MCF 10A (cell line): ENCODE measurements at places on chromosomes 13 and 19. TPM values are rescaled to one million over a fixed set of nuclear protein-coding genes. Genes with fewer than 3 reads are reported as not detected.

Gene ZFR2
- not detected in 2 replicates for total RNA-seq

Gene TIMM50
- total RNA-seq: 71.2 and 94.2 TPM in 2 replicates

GRCh38 chr13:97999653-98000052, 46.2 kb downstream of the IPO5 start:
- no peak for DNase-seq
- no peaks in the 10 kb centered on the region for H3K4me1 ChIP-seq
- no peak overlapping the region for H3K4me3 ChIP-seq
- no peak overlapping the region for H3K27ac ChIP-seq
- peaks cover 95% of the 10 kb centered on the region for H3K36me3 ChIP-seq
- H3K27me3 ChIP-seq: no peaks in the 10 kb centered on the region

DNA sequence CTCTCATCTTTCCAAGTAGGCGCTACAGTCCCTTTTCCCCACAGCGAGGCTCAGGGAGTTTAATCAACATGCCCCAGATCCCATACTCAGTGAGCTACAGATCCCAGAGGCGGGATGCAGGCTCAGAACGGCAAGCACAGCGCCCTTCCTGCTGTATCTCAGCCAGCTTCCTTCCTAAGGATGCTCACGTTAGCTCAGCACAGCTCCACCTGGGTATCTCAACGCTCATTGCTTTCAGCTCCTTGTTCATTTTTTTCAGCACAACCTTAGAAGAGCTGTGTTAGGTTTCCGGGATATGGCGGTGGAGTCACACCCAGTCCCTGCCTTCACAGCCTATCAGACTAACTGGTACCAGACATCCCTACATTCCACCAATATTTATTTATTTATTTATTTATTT, 3.1 kb upstream of the MEGF8 start:
- no peak for DNase-seq
- H3K4me1 ChIP-seq: peaks cover 10% of the 10 kb centered on the region
- no peaks in the 10 kb centered on the region for H3K36me3 ChIP-seq
- no peak overlapping the region for H3K4me3 ChIP-seq
- H3K27me3 ChIP-seq: no peaks in the 10 kb centered on the region
- H3K27ac ChIP-seq: no peak overlapping the region

DNA sequence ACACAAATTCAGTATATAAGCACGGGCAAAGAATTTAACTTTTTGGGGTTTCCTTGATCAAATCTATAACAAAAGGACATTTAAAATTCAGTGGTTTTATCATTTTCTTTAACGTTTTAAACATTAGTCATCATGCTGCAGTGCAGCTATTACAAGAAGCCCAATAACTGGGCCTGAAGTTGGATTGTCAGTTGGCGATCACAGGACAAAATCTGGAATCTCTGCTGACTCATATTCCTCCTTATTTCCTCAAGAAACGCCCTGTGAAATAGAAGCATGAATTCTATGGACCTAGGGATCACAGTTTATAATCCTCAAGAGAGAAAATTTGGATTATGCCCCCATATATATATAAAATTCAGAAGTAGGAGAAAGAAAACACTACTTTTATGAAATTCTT, 971.6 kb upstream of the MIR17HG start:
- no peaks in the 10 kb centered on the region for H3K27me3 ChIP-seq
- H3K4me1 ChIP-seq: no peaks in the 10 kb centered on the region
- DNase-seq: no peak
- H3K27ac ChIP-seq: no peak overlapping the region
- no peak overlapping the region for H3K4me3 ChIP-seq
